ENCODE measurements at places on chromosomes 6 and 20. TPM values are rescaled to one million over a fixed set of nuclear protein-coding genes. Genes with fewer than 3 reads are reported as not detected.

DNA sequence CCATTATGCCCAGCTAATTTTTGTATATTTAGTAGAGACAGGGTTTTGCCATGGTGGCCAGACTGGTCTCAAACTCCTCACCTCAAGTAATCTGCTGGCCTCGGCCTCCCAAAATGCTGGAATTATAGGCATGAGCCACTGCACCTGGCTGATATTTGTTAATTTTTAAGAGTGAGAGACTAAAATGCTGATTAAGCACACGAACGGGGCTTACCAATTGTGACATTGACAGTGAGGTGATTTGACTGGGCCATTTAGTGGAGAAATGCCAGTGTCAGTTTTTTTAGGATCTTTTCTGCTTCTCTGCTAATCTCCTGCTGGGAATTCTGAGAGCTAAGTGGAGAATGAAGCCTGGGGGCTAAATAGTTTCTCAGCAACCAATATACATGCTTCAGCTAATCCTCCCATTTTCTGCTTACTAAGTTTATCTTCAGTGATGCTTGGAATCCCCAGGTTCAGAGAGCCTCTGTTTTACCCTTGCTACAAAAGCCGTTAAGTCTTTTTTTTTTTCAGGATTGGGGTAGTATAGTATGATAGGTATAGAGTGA lies 9.8 kb upstream of the DEFB123 start:
- no peak for DNase-seq

Gene MOXD1
- 3.8 TPM for total RNA-seq

DNA sequence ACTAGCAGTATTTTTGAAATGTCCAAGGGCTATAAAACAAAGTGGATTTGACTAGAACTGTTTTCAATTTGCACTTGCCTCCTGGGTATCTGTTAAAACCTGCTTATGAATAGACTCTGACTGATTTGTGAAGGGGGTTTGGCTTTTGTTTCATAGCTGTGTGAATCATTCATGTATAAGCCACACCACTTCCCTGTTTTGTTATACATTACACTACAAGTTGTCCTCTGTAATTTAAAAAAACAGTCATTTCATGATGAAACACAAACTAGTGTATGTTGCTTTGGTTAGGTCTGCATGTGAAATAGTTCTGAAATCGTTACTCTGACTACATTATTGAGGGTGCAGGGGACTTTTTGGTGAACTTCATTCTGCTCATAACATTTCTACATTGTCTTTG lies 121.7 kb downstream of the NKAIN2 start:
- DNase-seq = no peak

Gene B3GALT4
- total RNA-seq = 25.4 TPM

GRCh38 chr6:36492092-36492491 lies 49.3 kb downstream of the KCTD20 start:
- DNase-seq = no peak

DNA sequence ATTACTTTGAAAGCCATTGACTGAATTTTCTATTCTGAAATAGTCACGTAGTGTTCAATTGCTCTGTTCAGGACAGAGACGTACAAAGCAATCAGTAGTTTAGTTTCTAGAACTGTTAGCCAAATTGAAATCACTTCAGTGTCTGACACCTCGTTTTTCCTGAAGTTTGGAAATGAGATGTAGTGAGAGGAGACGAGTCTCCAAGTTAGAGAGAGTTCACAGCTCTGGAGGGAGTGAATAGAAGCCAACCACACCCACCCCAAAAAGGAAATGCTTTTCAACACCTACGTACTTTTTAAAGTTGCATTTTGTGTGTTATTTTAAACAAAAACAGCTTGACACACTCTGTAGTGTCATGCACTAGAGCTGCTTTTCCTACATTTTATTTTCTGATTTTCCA lies 296.0 kb downstream of the ADGRG6 start:
- no peak for DNase-seq

GRCh38 chr20:15656124-15656523 lies 917.1 kb downstream of the KIF16B start:
- DNase-seq = no peak

- DNase-seq = no peak
Measured at GRCh38 chr6:15420959-15421438, 175.1 kb downstream of the JARID2 start.

DNA sequence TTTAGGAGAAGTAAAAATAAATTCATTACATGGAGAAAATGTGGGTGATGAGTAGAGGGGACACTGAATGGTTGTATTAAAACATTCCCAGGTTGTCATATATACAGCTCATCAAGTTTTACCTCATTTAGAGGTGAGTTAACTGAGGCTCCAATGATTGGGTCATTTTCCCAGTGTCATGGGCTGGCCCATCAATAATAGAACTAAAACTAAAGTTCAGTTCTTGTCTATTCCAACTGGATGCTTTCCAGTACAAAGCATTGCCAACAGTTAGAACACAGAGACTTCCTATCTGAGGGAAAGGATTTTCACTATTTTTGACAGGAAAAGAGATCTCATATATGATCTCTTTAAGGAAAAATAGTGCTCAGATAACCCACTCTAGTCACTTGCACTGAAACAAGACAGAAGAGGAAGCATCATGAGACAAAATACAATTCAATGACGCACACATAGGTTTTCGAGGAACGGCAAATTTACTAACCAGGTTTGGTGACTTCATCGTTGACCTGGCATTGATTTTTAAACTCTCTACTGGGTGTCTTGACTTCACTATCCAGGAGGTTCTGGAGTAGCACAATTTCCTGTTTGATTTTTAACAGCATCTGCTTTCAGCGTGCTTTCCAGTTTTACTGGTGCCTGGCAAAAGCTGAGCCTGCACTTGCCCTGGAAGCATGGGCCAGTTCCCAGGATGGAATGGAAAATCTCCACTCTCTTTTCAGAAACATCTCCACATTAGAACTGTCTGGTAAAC lies 195.5 kb upstream of the FBXL4 start:
- peak; percentile 12 for DNase-seq

Gene CLPSL1
- total RNA-seq = 0.49 TPM

Gene DDR1
- total RNA-seq = 457 TPM

DNA sequence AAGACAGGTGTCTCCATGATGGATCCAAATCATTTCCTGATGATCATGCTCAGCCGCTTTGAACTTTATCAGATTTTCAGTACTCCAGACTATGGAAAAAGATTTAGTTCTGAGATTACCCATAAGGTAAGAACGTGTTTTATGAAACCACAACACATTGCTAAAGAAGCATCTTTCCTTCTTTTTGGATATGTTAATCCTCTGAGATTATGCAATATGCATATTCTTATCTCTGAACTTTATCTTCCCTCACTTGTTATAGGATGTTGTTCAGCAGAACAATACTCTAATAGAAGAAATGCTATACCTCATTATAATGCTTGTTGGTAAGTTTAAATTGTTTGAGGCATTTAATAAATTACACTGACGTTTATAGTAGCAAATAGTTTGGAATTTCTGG lies 78.2 kb downstream of the PRPH2 start:
- DNase-seq = no peak

DNA sequence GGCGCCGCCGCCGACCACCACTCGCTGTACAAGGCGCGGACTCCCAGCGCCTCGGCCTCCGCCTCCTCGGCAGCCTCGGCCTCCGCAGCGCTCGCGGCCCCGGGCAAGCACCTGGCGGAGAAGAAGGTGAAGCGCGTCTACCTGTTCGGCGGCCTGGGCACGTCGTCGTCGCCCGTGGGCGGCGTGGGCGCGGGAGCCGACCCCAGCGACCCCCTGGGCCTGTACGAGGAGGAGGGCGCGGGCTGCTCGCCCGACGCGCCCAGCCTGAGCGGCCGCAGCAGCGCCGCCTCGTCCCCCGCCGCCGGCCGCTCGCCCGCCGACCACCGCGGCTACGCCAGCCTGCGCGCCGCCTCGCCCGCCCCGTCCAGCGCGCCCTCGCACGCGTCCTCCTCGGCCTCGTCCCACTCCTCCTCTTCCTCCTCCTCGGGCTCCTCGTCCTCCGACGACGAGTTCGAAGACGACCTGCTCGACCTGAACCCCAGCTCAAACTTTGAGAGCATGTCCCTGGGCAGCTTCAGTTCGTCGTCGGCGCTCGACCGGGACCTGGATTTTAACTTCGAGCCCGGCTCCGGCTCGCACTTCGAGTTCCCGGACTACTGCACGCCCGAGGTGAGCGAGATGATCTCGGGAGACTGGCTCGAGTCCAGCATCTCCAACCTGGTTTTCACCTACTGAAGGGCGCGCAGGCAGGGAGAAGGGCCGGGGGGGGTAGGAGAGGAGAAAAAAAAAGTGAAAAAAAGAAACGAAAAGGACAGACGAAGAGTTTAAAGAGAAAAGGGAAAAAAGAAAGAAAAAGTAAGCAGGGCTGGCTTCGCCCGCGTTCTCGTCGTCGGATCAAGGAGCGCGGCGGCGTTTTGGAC lies 2.0 kb downstream of the SOX4 start:
- DNase-seq = peak; percentile 29

Gene ZSCAN12
- 5.8 TPM for total RNA-seq

DNA sequence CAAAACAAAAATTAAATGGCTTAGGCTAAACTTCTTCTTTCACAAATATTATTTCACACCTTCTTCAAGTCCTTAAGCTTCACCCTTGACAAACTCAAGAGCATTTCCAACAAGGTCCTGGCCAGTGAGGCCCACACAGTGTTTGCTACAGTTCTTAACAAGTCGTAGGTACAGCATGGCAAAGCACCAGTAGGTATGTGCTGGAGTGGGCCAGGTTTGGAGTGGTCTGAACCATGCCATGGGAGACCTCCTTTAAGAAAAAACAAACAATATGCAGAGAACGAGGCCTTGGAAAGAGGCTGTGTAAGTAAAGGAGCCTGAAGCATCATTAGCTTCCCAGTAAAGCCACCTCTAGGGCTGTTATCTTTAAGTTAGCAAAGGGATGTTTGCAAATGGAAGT lies 154.3 kb upstream of the SNX9 start:
- no peak for DNase-seq
